Naive thymus-derived CD8-positive, alpha-beta T cell (primary cell): ENCODE measurements at places on chromosomes 2 and 18. TPM values are rescaled to one million over a fixed set of nuclear protein-coding genes. Genes with fewer than 3 reads are reported as not detected.

Gene CFC1
- not detected for total RNA-seq

- no peaks in the 10 kb centered on the region for H3K36me3 ChIP-seq
- no peak overlapping the region for H3K4me3 ChIP-seq
- H3K27ac ChIP-seq: no peak overlapping the region
- DNase-seq: no peak
- no peaks in the 10 kb centered on the region for H3K4me1 ChIP-seq
These were observed 2.0 kb upstream of the MYT1L start for GRCh38 chr2:2333076-2333475.

DNA sequence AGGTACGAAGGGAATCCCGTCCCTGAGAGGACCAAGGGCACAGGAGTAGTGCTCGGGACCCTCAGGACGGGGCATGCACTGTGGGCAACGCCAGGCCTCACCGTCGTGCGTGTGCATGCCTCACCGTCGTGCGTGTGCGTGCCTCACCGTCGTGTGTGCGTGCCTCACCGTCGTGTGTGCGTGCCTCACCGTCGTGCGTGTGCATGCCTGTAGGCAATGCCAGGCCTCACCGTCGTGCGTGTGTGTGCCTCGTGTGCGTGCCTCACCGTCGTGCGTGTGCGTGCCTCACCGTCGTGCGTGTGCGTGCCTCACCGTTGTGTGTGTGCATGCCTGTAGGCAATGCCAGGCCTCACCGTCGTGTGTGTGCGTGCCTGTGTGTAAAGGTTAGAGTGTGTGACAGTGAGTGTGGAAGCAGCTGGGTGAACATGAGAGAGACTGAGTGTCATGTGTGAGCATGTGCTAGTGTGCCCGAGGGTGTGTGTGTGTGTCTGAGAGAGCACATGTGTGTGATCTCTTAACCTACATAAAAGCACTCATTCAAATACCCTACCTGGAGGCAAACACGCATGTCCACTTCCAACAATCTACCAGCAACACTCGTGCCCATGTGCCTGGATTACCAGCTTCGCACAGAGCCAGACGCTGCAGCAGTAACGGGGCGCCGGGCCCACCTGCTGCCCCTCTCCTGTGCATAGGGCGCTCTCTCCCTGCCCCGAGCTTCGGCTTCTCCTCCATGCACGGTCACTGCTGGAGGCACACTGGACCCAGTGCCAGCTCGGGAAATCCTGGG lies 36.3 kb downstream of the ZNF516 start:
- H3K36me3 ChIP-seq: peaks cover 22% of the 10 kb centered on the region
- peak; percentile 1 for DNase-seq
- H3K27ac ChIP-seq: no peak overlapping the region
- peaks cover 27% of the 10 kb centered on the region for H3K4me1 ChIP-seq
- H3K27me3 ChIP-seq: no peaks in the 10 kb centered on the region

- peak overlapping the region; percentile 5 for H3K27ac ChIP-seq
- peaks cover 3% of the 10 kb centered on the region for H3K27me3 ChIP-seq
- no peak for DNase-seq
- H3K4me1 ChIP-seq: peaks cover 11% of the 10 kb centered on the region
- H3K4me3 ChIP-seq: no peak overlapping the region
- H3K36me3 ChIP-seq: no peaks in the 10 kb centered on the region
These were observed 12.9 kb upstream of the NFATC1 start for GRCh38 chr18:79382681-79383387.

GRCh38 chr2:111927723-111928122 lies 29.3 kb downstream of the MERTK start:
- no peaks in the 10 kb centered on the region for H3K4me1 ChIP-seq
- H3K27ac ChIP-seq: no peak overlapping the region
- no peak overlapping the region for H3K4me3 ChIP-seq
- no peak for DNase-seq
- H3K27me3 ChIP-seq: peaks cover 1% of the 10 kb centered on the region

- DNase-seq: no peak
- H3K4me1 ChIP-seq: no peaks in the 10 kb centered on the region
- no peak overlapping the region for H3K27ac ChIP-seq
- no peaks in the 10 kb centered on the region for H3K36me3 ChIP-seq
These were observed 10.3 kb downstream of the ATP8B1 start for GRCh38 chr18:57792631-57793301.

DNA sequence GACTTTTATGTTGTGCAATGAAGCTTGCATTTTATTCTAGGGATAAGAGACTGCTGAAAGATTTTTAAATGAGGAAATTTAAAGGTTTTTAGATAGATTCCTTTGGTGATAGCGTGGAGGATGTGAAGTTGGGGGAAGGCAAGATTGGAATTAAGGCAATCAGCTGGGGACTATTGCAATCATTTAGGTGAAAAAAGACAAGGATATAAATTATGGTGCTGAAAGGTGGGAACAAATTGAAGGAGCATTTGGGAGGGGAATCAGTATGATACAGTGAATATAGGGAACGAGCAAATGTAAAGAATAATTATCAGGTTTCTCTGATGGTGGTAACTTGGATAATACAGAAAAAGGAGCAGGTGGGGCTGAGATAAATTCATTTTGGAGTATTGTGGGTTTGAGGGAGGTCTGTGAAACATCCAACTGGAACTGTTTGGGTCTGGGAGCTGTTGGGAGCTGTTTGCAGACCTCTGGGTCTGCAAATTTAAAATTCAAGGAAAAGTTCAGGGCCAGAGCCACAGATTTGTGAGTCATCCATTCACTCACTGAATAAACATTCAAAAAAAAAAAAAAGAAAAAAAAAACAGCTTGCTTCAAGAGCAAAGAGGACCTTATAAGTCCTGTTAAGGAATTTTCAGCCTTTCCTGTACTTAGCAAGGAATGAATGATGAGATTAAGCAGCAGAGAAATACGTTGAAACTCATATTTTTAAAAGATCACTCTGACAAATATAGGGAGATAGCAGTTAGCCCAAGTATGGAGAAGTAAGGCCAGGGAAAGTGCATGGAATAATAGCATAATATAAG lies 257.5 kb upstream of the FN1 start:
- DNase-seq: no peak
- H3K27ac ChIP-seq: no peak overlapping the region
- H3K27me3 ChIP-seq: peaks cover 5% of the 10 kb centered on the region
- H3K36me3 ChIP-seq: no peaks in the 10 kb centered on the region
- peaks cover 2% of the 10 kb centered on the region for H3K4me1 ChIP-seq
- no peak overlapping the region for H3K4me3 ChIP-seq

- no peaks in the 10 kb centered on the region for H3K36me3 ChIP-seq
- DNase-seq: peak; percentile 72
- no peak overlapping the region for H3K27ac ChIP-seq
- peaks cover 4% of the 10 kb centered on the region for H3K27me3 ChIP-seq
These were observed 15.2 kb upstream of the DNPEP start for GRCh38 chr2:219402665-219403515.

GRCh38 chr2:107545851-107546250 lies 280.8 kb upstream of the RGPD4 start:
- DNase-seq: no peak

Gene GCKR
- not detected for total RNA-seq

DNA sequence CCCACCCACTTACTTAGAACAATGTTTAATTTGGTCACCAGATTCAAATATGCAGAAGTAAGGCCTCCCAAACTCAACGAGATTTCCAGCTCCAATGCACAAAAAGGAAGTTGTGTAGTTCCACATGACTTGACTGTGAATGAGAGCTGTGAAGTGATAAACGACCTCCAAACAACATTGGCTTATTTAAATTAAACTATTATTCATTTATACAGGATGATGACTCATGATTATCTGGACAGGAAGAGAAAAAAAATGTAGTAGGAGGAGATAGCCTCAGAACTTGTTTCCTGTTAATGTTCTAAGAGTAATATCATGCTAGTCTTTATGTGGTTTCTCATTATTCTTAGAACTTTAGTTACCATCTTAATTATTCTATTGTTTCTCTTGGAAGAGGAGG lies 237.3 kb downstream of the C1D start:
- DNase-seq: no peak
- H3K27ac ChIP-seq: no peak overlapping the region
- H3K36me3 ChIP-seq: no peaks in the 10 kb centered on the region
- no peak overlapping the region for H3K4me3 ChIP-seq
- H3K27me3 ChIP-seq: peaks cover 2% of the 10 kb centered on the region

Gene MC2R
- total RNA-seq: not detected

Gene PID1
- not detected for total RNA-seq

DNA sequence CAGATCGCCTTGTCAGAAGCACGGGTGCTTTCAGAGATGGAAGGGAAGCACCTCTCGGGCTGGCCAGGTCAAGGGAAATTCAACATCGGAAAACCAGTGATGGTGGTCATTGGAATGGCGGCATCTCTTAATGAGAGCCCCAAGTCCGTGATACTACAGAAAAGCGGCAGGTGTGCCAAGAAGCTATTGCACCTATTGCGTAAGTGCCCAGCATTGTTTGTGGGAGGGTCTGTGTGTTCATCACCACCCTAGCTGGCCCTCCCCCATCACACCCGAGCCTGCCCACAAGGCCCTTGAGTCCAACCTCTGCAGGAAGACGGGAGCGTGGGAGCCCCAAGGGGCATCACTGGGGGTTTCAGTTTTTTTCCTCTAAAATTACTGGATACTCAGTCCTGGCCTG lies 100.7 kb downstream of the DGKD start:
- H3K4me3 ChIP-seq: no peak overlapping the region
- peaks cover 25% of the 10 kb centered on the region for H3K36me3 ChIP-seq
- no peaks in the 10 kb centered on the region for H3K27me3 ChIP-seq
- no peak overlapping the region for H3K27ac ChIP-seq
- DNase-seq: no peak

Gene CHPF
- total RNA-seq: 3.7 TPM

Gene CROCC2
- not detected for total RNA-seq

- no peak for DNase-seq
- no peaks in the 10 kb centered on the region for H3K36me3 ChIP-seq
- no peak overlapping the region for H3K4me3 ChIP-seq
- H3K4me1 ChIP-seq: no peaks in the 10 kb centered on the region
- no peaks in the 10 kb centered on the region for H3K27me3 ChIP-seq
These were observed 154.0 kb downstream of the PMAIP1 start for GRCh38 chr18:60053747-60054304.

DNA sequence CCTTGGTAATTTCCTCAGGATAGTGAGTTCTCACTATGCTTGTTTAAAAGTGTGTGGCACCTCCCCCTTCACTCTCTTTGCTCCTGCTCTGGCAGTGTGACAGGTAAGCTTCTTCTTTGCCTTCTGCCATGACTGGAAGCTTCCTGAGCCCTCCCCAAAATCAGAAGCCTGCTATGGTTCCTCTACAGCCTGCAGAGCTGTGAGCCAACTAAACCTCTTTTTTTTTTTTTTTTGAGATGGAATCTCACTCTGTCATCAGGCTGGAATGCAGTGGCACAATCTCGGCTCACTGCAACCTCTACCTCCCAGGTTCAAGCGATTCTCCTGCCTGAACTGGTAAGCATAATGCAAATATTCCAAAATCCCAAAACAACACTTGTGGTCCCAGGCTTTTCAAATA lies 80.0 kb downstream of the SOWAHC start:
- no peak overlapping the region for H3K27ac ChIP-seq
- no peak overlapping the region for H3K4me3 ChIP-seq
- H3K36me3 ChIP-seq: no peaks in the 10 kb centered on the region
- no peak for DNase-seq
- no peaks in the 10 kb centered on the region for H3K27me3 ChIP-seq

- H3K36me3 ChIP-seq: no peaks in the 10 kb centered on the region
- H3K4me1 ChIP-seq: peaks cover 16% of the 10 kb centered on the region
- H3K27me3 ChIP-seq: no peaks in the 10 kb centered on the region
- DNase-seq: no peak
- peak overlapping the region; percentile 83 for H3K27ac ChIP-seq
These were observed 132.7 kb upstream of the XPO1 start for GRCh38 chr2:61670591-61671501.

GRCh38 chr2:147098940-147099339 lies 745.9 kb upstream of the ACVR2A start:
- H3K4me3 ChIP-seq: no peak overlapping the region
- H3K36me3 ChIP-seq: no peaks in the 10 kb centered on the region
- no peak overlapping the region for H3K27ac ChIP-seq

DNA sequence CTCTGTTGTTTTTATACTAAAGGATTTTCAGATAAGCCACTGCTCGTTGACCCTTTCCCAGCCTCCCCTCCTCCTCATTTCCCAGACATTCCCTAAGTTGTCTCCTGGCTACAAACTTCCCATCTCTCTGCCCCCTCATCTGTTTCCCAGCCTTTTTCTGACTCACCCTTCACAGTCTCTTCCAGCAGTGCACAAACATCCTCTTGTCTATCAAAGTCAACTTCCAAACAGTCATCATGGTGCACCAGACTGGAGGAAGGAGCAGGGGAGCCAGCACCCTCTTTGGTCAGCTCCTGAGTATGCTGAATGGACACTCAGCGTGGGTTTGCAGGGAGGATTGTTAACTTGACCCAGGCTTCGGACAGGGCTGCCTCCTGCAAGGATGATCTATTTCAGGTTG lies 26.6 kb upstream of the SPRED2 start:
- no peaks in the 10 kb centered on the region for H3K4me1 ChIP-seq
- no peak overlapping the region for H3K4me3 ChIP-seq
- H3K27ac ChIP-seq: no peak overlapping the region
- H3K27me3 ChIP-seq: peaks cover 26% of the 10 kb centered on the region
- no peak for DNase-seq
- H3K36me3 ChIP-seq: peaks cover 19% of the 10 kb centered on the region

GRCh38 chr2:75634945-75635344 lies 11.6 kb upstream of the MRPL19 start:
- no peaks in the 10 kb centered on the region for H3K36me3 ChIP-seq
- no peak for DNase-seq
- no peaks in the 10 kb centered on the region for H3K4me1 ChIP-seq
- no peak overlapping the region for H3K4me3 ChIP-seq
- no peak overlapping the region for H3K27ac ChIP-seq
- H3K27me3 ChIP-seq: peaks cover 41% of the 10 kb centered on the region

GRCh38 chr18:52082246-52082645 lies 257.8 kb upstream of the DCC start:
- H3K36me3 ChIP-seq: no peaks in the 10 kb centered on the region
- H3K27ac ChIP-seq: no peak overlapping the region
- H3K27me3 ChIP-seq: no peaks in the 10 kb centered on the region
- no peaks in the 10 kb centered on the region for H3K4me1 ChIP-seq
- H3K4me3 ChIP-seq: no peak overlapping the region
